ENCODE measurements at places on chromosomes 1 and 21.

DNA sequence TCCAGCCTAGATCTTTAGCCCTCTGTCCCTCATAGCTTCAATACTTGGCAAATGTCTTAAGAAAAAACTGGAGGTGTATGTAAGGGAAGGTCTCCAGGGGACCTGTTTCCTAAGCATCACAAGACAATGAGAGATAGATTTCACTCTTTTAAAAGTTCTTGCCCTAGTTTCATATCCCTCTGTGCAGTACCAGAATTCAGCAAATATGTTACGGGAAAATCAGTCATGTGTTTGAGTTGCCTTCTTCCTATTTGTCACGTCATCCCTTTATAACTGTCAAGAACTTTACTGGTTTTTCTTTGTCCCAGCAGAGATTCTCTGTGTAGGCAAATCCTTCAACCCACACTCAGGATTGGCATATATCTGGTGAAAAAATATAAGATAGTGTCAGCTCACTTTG, 32.3 kb downstream of the DNASE2B start:
- DNase-seq = no peak

GRCh38 chr1:247419336-247419735, 3.4 kb downstream of the NLRP3 start:
- DNase-seq = no peak

GRCh38 chr1:116733476-116734365, 20.5 kb upstream of the CD2 start:
- no peak for DNase-seq

DNA sequence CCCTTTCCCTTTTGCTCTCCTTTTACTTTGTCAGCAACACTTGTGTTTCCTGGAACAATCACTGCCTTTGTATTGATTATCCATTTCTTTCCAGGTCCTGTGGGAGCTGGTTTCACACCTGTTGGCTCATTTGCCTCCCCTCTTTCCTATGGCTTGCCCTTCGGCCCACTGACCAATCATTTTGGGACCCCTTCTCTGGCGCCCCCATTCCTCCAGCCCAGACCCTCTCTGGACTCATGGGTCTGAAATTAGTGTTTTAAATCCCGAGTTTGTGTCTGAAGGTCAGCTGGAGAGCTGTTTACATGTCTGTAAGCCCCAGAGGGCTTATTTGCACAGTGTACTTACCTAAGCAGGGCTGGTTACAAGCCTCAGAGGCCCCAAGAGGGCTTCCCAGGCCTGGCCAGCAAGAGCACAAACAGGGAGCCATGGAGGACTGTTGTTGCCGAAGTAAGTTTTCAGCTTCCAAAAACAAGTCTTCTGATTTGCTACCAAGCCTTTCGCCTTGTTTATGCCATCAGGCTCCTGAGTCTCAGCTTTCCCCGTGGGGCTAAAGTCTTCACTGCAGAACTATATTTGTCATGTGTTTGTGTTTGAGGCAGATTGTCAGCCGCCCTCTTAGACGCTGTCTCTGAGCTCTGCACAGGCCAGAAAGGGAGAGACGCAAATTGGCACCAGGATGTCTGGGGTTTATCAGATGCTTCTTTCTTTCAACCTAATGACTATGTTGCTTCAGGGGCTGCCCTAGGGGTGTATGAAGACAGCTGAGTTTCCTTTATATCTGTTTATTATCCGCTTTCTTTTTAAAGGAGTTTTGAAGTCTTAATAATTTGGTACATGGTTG, 93.0 kb downstream of the ATP1A1 start:
- no peak for DNase-seq

GRCh38 chr1:223330466-223330865, 33.5 kb downstream of the SUSD4 start:
- no peak for DNase-seq

- no peak for DNase-seq
These were observed 16.5 kb upstream of the OVAAL start for GRCh38 chr1:180542113-180542837.
